H4 (cell line): ENCODE measurements at places on chromosomes 1 and 21. TPM values are rescaled to one million over a fixed set of nuclear protein-coding genes. Genes with fewer than 3 reads are reported as not detected.

DNA sequence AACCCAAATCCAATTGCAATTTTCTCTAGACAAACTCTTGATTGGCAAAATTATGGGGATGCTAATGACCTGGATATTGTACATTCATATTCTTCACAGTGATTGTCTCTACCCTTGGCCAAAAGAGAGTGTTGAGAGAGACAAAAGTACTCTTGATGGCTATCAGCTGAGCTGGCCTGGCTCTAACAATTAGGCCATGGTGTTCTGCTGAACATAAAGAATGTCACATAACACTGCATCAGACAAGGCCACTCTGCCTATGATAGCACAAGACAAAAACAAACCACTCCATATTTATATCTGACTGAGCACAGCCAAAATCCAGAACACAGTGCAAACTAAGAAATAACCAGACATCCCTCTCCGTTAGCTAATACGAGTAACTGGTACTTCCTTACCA, 101.7 kb downstream of the ADAMTS1 start:
- no peak for DNase-seq

DNA sequence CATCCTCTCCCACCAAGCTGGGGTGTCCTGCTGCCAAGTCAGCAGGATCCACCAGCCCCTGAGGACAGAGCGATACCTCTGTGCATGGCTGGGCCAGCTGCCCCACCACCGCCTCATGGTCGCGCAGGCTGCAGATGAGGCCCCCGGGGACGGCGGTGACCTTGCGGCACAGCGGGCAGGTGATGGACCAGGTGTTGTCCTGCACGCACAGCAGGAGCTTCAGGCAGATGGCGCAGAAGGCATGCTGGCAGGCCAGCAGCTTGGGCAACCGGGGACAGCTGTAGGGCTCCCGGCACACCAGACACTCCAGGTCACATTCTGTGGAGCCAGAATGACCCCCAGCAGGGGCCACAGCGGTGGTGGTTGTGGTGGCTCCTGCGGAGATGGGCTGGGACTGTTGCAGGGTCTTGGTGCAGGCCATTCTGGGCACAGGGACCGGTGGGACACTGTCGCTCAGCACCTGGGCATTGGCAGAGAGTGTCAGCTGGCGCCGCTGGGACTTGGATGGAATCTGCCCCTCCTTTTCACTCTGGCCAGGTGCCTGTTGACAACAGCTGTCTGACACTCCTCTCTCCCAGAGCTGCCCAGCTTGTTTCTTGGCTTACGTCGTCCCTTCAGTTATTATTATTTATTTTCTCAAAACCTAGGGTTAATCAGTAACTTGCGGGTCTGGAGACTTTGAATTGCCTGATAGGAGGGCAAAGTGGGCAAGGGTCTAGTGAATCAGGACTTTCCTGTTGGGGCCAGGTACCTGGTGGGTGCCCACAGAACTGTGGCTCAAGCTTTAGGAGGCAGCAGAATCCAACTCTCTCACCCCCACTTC, at the start of gene RNF186:
Gene RNF186, minus strand, starts transcription at position 603 of the 823 bp plus-strand sequence. Its CDS starts 182 bp downstream, at position 421.
- no peak for DNase-seq

- DNase-seq, result peak; percentile 50
Observed at GRCh38 chr1:246107516-246108277, 399.4 kb downstream of the SMYD3 start.

DNA sequence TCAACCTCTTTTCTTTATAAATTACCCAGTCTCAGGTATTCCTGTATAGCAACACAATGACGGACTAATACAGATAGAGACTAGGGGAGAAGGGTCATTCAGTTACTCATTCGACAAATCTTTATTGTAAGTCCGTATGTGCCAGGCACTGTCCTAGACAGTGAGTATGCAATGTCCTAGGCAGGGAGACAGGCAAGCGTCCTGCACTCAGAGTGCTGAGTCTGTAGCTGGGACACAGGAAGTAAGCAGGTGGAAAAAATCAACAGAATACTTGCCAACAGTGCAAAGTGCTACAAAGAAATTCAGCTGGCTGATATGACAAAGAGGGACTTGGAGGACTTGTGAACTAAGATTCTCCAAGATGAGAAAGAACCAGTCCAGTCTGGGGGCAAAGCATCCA, 92.2 kb upstream of the ZBTB40 start:
- no peak for DNase-seq

DNA sequence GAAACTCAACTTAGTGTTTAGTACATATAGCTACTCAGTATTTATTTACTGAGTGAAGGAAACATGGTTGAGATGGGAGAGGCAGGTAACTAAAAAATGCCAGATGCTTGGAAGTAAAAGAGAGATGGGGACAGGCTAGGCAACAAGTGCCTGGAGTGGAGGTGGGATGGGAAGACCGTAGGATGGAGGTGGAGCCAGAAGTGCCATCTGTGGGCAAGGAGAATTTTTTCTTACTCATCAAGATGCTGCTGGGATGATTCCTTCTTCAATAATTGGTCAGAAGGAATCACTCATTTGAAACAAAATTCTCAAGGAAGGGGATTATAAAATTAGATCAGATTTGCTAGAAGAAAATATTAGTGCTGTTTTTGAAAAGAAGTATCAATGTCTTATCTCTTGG, 72.9 kb downstream of the IFI44 start:
- no peak for DNase-seq

- DNase-seq, result no peak
Observed at GRCh38 chr1:23116216-23116836, 52.3 kb downstream of the LUZP1 start.

Gene CLEC20A
- total RNA-seq, result not detected in 2 replicates

Gene KRTAP13-2
- not detected in 2 replicates for total RNA-seq

Gene RUNX1
- total RNA-seq, result 4.6 and 4.9 TPM in 2 replicates

Gene HAPLN2
- not detected in 2 replicates for total RNA-seq

Gene KTI12
- total RNA-seq, result 9.2 and 13.2 TPM in 2 replicates
